ENCODE measurements at places on chromosomes 2 and 18.
A peak's percentile ranks its signal among the peaks of the same experiment; 100 is the strongest.

DNA sequence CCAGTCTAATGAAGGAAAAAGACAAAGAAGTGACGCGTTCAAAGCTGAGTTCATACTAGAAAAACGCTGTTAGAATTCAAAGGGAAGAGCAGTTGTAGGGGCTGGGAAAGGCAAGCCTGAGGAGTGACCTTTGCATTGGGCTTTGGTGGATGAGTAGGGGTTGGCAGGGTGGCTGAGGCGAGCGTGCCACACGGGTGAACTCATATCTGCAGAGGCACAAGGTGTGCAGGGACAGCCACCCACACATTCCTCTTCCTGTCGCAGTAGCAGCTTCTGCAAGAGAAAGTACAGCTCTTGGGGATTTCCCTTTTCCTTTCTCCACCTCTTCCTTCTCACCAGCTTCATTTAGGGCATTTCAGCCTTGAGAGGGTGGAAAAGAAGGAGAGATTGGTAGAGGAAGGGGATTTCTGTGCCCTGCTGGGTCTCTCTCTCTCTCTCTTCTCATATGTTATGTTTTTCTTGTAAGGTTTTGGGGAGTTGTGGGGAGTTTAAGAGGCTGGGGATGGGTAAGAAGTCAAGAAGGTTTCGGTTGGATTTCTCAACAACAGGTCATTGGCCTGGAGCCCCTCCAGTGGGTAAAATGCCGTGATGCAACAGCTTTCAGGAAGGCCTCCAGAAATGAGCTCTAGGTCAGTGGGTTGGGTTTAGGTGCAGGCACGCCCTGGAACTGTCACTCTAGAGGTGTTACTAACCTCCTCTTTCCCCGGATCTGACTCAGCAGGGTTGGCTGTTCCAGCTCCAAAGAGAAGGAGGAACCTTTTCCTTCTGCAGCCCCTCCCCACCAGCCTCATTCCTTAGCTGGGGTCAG lies 40.1 kb downstream of the ODC1 start:
- peak overlapping the region; percentile 58 for H3K27ac ChIP-seq
- no peak overlapping the region for H3K4me3 ChIP-seq
- peaks cover 2% of the 10 kb centered on the region for H3K36me3 ChIP-seq
- DNase-seq, result no peak
- peaks cover 57% of the 10 kb centered on the region for H3K4me1 ChIP-seq

DNA sequence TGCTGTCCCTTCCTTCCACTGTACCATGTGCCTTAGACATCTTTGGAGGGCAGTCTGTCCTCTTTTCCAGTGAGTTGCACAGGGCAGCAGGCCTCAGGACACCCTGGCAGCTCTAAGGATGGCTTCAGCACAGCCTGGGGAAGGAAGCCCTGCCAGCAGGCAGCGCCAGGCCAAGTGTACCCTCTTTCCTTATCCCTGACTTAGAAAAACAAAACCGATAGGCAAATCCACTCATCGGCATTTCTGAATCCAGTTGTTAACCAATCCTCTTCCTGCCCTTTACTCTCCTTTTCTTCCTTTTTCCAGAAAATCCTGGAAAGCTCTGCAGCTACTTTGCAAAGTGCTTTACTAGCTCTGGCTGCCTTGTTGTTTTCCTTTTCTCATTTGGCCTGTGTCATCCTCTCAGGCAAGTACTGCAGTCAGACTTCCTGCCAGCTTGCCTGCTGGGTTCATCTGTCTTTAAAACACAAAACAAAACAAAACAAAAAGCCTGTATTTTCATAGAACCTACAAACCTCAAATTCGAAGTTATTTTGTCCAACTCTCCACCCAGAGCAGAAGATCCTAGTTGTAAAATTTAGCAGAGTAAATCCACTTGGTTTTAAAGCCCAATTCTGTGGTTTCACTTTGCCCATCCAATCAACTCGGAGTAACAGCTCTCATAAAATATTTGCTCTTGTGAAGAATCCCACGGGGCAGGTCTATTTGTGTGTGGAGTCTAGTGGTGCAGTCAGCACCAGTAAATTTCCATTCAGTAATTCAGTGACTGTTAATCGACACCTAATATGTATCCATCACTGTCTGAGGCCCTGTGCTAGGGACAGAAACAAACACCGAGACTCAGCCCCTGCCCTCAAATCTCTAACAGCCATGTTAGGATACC lies 45.2 kb downstream of the PCBP1 start:
- no peak for DNase-seq
- H3K27me3 ChIP-seq, result no peaks in the 10 kb centered on the region
- no peaks in the 10 kb centered on the region for H3K36me3 ChIP-seq
- H3K27ac ChIP-seq, result peak overlapping the region; percentile 99

DNA sequence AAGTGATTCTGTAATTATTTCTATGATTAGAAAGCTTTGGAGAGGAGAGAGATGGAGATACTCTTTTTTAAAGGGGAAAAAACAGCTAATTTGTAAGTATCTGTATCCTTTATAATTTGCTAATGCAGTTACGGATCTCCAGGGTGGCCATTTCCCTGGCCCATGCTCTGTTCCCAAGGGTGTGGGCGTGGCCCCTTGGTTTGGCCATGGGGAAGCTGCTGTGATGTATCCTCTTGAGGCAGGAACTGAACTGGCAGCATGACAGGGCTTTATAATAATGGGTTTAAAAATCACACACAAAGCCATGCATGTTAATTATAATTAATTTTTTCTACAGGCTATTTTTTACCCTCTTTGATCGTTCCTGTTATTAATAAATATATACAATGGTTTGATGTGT lies 27.0 kb downstream of the TRAPPC12 start:
- H3K27me3 ChIP-seq, result no peaks in the 10 kb centered on the region
- no peak for DNase-seq
- peaks cover 17% of the 10 kb centered on the region for H3K36me3 ChIP-seq
- no peaks in the 10 kb centered on the region for H3K4me1 ChIP-seq

DNA sequence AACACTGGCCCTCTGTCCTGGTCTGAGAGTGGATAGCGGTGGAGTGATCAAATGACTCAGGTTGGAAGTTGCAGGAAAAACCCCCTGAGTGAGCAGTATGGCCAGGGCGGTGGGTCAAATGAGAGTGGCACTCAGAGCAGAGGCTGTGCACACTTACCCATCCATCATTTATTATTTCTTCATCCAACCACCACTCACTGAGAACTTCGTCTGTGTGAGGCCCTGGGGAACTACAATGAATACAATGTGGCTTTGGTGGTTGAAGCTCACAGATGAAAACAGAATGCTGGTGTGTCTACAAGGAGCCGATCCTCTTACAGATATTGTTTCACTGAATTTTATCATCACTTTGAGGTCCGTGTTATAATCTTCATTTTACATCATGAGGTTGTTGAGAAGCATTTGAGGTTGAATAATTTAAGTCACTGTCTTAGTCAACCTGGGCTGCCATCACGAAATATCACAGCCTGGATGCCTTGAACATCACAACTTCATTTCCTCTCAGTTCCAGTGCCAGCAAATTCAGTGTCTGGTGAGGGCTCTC lies 73.4 kb upstream of the ID2 start:
- no peak for DNase-seq
- no peak overlapping the region for H3K4me3 ChIP-seq
- no peak overlapping the region for H3K27ac ChIP-seq
- H3K27me3 ChIP-seq, result no peaks in the 10 kb centered on the region
- peaks cover 12% of the 10 kb centered on the region for H3K4me1 ChIP-seq

DNA sequence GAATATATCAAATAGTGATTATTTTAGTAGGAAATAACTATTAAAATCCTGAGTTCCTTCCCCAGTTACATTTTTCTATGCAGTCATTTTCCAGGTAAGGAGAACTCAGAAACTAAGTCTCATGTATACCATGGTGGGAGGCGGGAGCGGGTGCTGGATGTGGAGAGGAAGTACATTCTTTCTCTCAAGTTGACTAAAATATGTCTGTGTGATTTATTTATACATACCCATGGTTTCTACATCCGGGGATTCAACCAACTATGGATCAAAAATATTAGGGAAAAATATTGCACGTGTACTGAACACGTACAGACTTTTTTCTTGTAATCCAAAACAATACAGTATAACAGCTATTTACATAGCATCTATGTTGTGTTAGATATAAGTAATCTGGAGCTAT lies 6.8 kb downstream of the ZCCHC2 start:
- no peaks in the 10 kb centered on the region for H3K27me3 ChIP-seq
- H3K36me3 ChIP-seq, result no peaks in the 10 kb centered on the region
- H3K4me3 ChIP-seq, result no peak overlapping the region
- DNase-seq, result no peak
- H3K27ac ChIP-seq, result peak overlapping the region; percentile 81

GRCh38 chr2:16102976-16103380 lies 162.6 kb downstream of the MYCN start:
- no peak for DNase-seq
- H3K27me3 ChIP-seq, result peaks cover 3% of the 10 kb centered on the region
- H3K4me3 ChIP-seq, result no peak overlapping the region
- H3K36me3 ChIP-seq, result no peaks in the 10 kb centered on the region

- no peak overlapping the region for H3K4me3 ChIP-seq
- H3K27me3 ChIP-seq, result no peaks in the 10 kb centered on the region
- H3K27ac ChIP-seq, result no peak overlapping the region
- H3K36me3 ChIP-seq, result peaks cover 12% of the 10 kb centered on the region
- no peaks in the 10 kb centered on the region for H3K4me1 ChIP-seq
Measured at GRCh38 chr2:165877565-165878550, 75.7 kb downstream of the TTC21B start.

DNA sequence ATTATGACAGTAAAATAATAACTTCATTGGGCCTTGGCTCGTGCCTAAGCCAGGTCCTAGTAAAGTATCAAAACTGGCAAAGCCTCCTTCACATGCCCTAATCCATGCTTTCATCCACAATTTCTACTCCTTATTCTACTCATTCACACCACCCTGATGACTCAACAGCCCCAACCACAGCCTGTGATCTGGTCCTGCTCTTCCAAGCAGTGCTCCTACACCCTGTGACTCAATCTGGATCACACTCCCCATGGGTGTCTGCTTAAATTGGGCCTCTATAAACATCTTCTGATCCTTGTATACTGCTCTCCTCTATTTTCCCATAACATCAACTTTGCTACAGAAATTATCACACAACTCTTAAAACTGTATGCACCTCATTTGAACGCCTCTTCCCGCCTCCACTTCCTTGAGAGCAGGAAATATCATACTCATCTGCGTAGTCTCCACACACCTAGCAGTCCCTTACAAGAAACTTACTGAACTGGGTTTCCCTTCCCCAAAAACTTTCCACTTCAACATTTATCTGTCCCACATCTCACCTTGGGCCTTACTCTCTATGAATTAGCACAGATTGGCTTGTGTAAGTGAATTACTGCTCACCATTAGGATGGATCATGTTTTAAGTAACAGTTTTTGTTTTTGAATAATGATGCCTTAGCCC lies 15.9 kb downstream of the GTF3C3 start:
- DNase-seq, result no peak
- no peak overlapping the region for H3K4me3 ChIP-seq
- H3K27me3 ChIP-seq, result no peaks in the 10 kb centered on the region
- no peak overlapping the region for H3K27ac ChIP-seq

GRCh38 chr2:174341293-174341994 lies 6.7 kb downstream of the SP9 start:
- H3K4me3 ChIP-seq, result peak overlapping the region; percentile 59
- H3K27me3 ChIP-seq, result peaks cover 51% of the 10 kb centered on the region
- DNase-seq, result peak; percentile 88
- peaks cover 30% of the 10 kb centered on the region for H3K4me1 ChIP-seq
- peaks cover 5% of the 10 kb centered on the region for H3K36me3 ChIP-seq
- H3K27ac ChIP-seq, result no peak overlapping the region

GRCh38 chr2:133265432-133265949 lies 302.8 kb downstream of the NCKAP5 start:
- H3K36me3 ChIP-seq, result no peaks in the 10 kb centered on the region
- H3K27ac ChIP-seq, result no peak overlapping the region
- H3K27me3 ChIP-seq, result peaks cover 5% of the 10 kb centered on the region

GRCh38 chr2:28231110-28231631 lies 161.5 kb upstream of the FOSL2 start:
- H3K27me3 ChIP-seq, result no peaks in the 10 kb centered on the region
- DNase-seq, result no peak
- H3K4me3 ChIP-seq, result no peak overlapping the region
- H3K4me1 ChIP-seq, result peaks cover 39% of the 10 kb centered on the region
- H3K27ac ChIP-seq, result peak overlapping the region; percentile 0
- no peaks in the 10 kb centered on the region for H3K36me3 ChIP-seq

- no peaks in the 10 kb centered on the region for H3K36me3 ChIP-seq
- no peak for DNase-seq
- no peaks in the 10 kb centered on the region for H3K4me1 ChIP-seq
- no peak overlapping the region for H3K4me3 ChIP-seq
Measured at GRCh38 chr2:36059691-36060090, 295.9 kb upstream of the CRIM1 start.

DNA sequence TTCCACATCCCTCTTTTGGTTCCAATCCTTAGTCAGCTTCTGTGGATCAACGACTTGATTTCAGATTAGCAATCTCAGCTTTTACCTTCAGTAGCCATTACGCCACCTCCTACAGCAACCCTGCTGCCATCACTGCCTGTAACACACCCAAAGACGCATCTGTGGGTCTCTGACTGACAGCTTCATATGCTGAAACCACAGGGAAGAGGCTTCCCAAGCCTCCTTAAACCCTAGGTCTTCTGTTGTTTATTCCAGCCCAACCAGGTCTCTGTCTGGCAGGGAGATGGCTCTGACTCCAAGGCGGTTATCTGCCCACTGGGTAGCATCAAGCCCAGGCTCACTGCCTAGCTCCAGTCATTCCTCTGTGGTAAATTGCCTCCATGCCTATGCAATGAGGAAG lies 28.6 kb upstream of the TRIB2 start:
- H3K27ac ChIP-seq, result no peak overlapping the region
- no peak for DNase-seq
- no peaks in the 10 kb centered on the region for H3K27me3 ChIP-seq
- H3K4me3 ChIP-seq, result no peak overlapping the region
- peaks cover 10% of the 10 kb centered on the region for H3K4me1 ChIP-seq

DNA sequence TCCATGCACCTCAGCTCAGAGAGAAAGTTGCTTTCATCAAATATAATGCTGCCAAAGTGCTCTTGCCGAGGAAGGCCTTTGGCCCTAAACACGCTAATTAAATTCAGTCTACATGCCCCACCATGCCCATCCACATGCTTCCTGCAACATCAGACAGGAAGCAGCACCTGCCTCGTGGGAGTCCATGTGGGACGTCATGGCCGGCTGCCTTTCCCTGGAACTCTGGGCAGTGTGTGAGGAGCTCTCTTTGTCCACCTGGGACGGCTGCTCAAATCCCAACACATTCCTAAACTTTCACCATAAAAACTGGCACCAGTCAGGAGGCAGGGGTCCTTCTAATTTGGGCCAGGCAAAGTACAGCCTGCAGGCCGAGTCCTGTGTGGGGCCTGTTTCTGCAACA lies 23.1 kb downstream of the FAM178B start:
- no peak overlapping the region for H3K4me3 ChIP-seq
- no peaks in the 10 kb centered on the region for H3K27me3 ChIP-seq
- no peak overlapping the region for H3K27ac ChIP-seq
- peaks cover 4% of the 10 kb centered on the region for H3K4me1 ChIP-seq
- DNase-seq, result no peak
- no peaks in the 10 kb centered on the region for H3K36me3 ChIP-seq

- no peak overlapping the region for H3K27ac ChIP-seq
- H3K27me3 ChIP-seq, result peaks cover 8% of the 10 kb centered on the region
- peaks cover 2% of the 10 kb centered on the region for H3K36me3 ChIP-seq
- no peak for DNase-seq
Measured at GRCh38 chr2:170255971-170256370, 78.0 kb downstream of the MYO3B start.

GRCh38 chr18:60541661-60542060 lies 169.1 kb upstream of the MC4R start:
- H3K4me1 ChIP-seq, result no peaks in the 10 kb centered on the region
- no peaks in the 10 kb centered on the region for H3K36me3 ChIP-seq
- H3K27ac ChIP-seq, result no peak overlapping the region
- no peak for DNase-seq

GRCh38 chr2:156935616-156936015 lies 321.9 kb upstream of the GALNT5 start:
- peaks cover 5% of the 10 kb centered on the region for H3K27me3 ChIP-seq
- no peak for DNase-seq
- no peak overlapping the region for H3K27ac ChIP-seq

Measured in chondrocyte (in vitro differentiated cells).